ENCODE measurements at places on chromosomes 4 and X.

DNA sequence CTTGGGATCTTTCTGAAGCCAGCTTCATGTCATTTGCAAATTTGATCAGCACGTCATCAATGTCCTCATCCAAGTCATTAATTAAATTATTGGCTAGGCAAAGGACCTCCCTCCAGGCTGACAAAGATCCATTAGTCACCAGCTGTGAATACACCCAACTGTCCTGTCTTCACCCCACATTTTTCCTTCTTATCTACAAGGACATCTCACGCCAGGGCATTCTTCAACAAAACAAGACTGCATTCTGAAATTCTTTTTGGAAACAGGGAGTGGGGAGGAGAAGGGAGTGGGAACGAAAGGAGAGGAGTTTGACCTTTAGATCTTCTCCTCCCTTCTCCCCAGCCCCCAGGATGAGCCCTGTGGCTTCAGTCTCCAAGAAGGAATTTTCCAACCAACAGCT is 32.7 kb downstream of the NLGN3 start:
- no peak for DNase-seq

GRCh38 chr4:56828784-56829535 is 7.5 kb upstream of the SPINK2 start:
- DNase-seq: no peak

- no peak for DNase-seq
Measured at GRCh38 chrX:37863728-37864127, 16.4 kb upstream of the DYNLT3 start.

GRCh38 chr4:130110770-130111169 is 1014.8 kb downstream of the C4orf33 start:
- DNase-seq: no peak

- no peak for DNase-seq
Measured at GRCh38 chr4:82733636-82734035, 65.0 kb downstream of the SCD5 start.
